ENCODE measurements at places on chromosomes 11 and 22.

DNA sequence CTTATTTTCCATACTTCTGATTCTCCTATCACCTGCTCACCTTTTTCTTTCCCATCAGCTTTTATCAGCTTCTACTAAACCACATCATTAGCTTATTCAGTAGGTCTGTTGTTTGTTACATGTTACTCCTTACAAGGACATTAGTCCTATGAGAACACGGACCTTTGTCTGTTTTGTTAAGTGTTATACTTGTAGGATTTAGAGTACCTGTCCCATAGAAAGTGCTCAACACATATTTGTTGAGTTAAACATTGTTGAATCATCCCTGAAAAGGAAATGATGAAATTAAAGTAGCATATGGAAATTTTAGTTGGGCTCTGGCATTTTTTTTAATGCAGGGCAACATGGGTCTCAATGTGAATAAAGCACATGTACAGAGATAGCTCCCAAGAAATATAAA, 222.1 kb upstream of the CARD18 start:
- DNase-seq = no peak

- DNase-seq = no peak
These were observed 460.8 kb upstream of the CNTN5 start for GRCh38 chr11:98559961-98560360.

- no peak for DNase-seq
These were observed 8.3 kb upstream of the MMP1 start for GRCh38 chr11:102806296-102806695.

DNA sequence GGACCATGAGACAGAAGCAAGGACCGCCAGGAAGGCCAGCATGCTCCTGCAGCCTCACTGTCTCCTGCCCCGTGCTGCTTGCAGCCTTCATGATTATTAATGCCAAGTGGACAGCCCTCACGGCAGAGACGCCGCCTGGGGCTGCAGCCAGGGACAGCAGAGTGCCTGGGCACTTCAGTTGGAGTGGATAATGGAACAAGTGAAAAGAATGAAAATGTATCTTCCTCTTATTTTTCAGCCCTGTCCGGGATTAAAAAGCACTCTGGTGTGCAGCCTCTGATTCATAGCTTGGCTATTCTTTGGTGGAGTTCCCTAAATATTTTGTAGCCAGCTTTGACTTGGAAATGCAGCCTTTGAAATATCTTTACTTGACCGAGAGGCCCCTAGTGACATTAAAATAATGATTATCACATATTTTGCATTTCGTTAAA, 1404.2 kb downstream of the BRD1 start:
- DNase-seq = no peak

DNA sequence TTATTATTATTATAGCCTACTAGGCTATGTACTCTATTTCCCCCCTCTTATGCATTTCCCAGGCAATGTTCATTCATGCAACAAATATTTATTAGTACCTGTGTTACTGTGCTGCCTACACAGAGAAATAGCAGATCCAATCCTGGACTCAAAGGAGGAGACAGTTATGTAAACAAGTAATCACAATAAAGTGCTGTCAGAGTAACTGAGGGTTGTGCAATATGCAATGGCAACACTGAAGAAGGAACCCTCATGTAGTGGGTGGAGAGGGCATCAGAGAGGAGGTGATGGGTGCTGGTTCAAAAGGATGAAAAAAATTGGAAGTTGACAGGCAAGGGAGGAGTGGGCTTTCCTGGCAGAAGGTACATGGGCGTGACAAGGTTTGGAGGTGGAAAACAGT, 886 bp upstream of the P4HA3 start:
- DNase-seq = no peak

DNA sequence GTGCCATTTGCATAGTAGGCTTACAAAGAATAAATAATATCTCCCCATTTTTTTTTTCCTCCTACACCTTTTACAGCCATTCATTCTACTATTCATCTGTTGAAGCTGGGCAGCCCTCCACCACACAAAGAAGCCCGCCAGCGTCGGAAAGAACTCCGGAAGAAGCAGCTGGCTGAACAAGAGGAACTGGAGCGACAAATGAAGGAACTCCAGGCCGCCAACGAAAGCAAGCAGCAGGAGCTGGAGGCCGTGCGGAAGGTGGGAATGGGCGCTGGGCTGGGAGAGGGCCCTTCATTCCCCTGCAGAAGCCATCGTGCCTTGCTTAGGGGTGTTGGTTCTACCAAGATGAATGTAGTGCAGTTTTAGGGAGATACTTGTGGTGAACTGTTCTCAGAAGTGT, 68.6 kb downstream of the SWAP70 start:
- no peak for DNase-seq

DNA sequence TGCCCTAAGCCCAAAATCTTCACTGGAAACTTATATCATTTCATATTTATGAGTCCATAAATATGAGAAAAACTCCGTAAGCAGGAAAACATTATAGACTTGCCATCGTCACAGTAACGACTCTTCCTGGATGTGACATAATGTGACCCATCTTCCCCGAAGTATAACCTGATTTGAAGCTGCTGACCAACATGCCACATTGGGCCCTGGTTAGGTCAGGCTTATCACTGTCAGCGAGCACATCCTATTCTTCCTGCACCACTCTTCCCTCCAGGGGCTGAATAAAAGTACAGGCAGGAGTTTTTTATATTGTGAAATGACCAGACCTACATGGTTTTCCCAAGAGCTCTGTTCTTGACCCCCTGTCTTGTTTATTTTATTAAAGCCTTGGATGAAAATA, 12.1 kb upstream of the BLID start:
- DNase-seq = no peak

- DNase-seq = no peak
These were observed 67.5 kb upstream of the LINC01488 start for GRCh38 chr11:69413993-69414392.

DNA sequence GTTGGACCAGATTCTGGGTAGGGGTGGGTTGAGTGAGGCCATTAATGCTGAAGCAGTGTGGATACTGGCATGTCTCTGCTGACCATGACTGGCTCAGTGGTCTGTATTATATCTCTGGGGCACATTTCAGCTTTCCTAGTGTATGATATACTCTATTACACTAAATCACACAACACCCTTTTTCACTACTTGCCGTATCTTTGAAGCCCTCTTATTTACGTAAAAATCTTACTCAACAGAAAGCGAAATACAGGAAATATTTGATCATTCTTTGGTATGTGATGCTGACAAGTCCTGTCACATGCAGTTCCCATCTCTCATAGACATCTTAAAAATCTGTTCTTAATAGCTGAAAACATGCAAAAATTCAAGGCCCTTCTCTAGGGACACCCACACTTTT, 40.3 kb downstream of the OR5B17 start:
- DNase-seq = no peak

DNA sequence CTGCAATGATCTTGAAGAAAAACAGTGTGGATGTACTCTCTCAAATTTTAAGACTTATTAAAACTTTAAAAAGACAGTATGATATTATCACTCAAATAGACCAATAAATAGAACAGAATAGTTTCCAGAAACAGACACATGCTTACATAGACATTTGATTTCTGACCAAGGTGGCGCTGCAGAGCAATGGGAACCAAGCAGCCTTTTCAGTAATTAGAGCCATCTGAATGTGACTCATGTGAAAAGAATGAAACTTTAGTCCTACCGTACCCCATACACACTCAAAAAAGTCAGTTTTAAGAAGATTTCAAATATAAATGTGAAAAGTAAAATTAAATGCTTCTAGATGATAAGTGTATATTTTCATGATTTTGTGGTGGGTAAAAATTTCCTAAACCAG, 74.2 kb upstream of the MS4A8 start:
- DNase-seq = no peak

- no peak for DNase-seq
These were observed 1072.1 kb downstream of the JRKL start for GRCh38 chr11:97461934-97462333.

DNA sequence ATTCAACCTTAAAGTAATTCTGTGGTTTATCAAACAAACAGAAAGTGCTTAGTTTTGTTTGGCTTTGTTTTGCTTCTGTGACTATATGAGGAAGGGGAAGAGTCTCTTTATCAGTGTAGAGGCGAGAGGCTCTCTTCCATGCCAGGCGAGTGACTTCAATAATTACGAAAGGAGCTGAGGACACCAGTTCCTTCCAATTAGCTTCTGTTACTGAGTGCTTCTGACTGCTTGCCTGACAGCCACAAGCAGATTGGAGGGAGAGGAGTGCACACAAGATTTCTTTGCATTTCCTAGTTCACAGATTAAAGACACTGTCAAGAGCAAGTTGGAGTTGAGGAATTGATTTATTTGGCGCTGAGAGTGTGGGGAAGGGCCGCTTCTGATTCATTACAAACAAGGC, 1484.5 kb upstream of the TENM4 start:
- DNase-seq = no peak

DNA sequence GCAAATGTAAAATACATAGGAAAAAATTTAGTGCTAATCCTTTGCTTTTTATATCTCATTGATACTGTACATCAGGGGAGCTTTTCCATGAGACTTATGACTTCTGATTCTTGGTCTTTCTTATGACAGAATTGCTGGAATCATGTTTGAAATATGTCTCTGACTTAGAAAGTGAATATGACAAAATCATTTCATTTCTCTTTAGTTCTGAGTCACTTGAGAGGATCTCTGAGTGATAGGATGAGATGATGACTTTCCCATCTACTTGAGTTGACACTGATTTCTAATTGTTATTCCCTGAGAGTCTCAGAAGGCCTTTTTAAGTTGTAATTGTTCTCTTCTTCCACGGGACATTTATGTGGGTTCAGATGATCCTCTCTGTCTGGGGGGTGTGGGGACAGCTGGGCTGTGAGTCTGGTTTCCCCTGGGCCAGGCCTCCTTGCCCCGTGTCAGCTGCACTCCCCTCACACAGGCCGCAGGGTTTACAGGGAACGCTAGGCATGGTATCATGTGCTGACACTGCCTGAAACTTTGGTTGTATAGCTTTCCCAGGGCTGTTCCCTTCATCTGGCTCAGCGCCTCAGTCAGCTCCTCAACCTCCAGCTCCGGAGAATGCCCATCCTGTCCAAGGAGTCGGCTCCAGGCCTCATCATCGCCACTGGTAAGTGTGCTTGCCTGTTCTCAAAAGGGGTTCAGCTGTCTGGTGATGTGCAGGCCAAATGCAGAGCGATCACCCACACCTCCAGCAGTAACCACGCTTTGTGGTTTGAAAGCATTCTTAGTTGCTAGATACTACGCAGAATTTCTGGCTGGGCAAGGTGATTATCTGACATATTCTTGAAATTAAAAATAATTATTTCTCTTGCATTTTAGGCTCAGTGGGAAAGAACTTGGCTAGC, 69.5 kb upstream of the SORL1-AS1 start:
- no peak for DNase-seq

DNA sequence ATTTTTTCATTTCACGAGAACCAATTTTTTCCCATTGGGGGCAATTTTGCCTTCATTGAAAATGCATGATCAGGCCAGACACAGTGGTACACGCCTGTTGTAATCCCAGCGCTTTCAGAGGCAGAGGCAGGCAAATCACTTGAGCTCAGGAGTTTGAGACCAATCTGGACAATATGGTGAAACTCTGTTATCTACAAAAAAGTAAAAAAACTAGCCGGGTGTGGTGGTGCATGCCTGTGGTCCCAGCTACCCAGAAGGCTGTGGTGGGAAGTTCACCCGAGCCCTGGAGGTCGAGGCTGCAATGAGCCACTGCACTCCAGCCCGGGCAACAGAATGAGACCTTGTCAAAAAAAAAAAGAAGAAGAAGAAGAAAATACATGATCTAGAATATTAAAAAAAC, 19.2 kb upstream of the UPK3A start:
- no peak for DNase-seq

GRCh38 chr11:10641912-10642697, 51.5 kb downstream of the IRAG1 start:
- DNase-seq = peak; percentile 69

DNA sequence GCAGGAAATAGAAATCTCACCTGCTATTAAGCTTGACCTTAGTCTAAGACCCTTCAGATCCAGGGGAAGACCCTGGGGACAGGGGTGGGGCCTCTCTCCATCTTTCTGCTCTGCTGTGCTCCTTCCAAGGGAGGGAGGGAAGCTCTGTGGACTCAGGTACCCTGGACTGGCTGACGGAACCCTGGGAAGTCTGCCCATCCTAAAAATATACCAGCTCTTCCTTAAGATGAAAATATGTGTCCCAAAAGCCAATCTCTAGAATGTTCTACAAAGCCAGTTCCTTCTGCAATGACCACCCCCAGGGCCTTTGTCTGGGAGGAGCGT, 73.7 kb downstream of the RTL6 start:
- DNase-seq = no peak

DNA sequence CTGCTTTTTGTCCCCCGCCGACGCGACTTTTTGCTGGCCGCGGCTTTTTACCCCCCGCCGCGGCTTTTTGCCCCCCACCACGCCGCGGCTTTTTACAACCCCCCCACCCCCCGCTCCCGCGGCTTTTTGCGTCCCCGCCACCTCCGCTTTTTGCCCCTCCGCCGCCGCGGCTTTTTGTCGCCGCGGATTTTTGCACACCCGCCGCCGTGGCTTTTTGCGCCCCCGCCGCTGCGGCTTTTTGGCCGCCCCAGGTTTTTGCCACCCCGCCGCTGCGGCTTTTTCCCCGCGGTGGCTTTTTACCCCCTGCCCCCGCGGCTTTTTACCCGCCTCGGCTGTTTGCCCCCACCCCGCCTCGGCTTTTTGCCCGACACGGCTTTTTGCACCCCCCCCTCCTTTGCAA, 205.5 kb downstream of the CCT8L2 start:
- DNase-seq = no peak

GRCh38 chr22:42261296-42261695, 9.2 kb downstream of the TCF20 start:
- DNase-seq = no peak

- DNase-seq = no peak
These were observed 12.0 kb downstream of the ST14 start for GRCh38 chr11:130171534-130171933.

GRCh38 chr11:126136507-126136906, 73.8 kb upstream of the CDON start:
- no peak for DNase-seq

- DNase-seq = no peak
These were observed 78.9 kb upstream of the TBCEL start for GRCh38 chr11:120945042-120945441.

GRCh38 chr11:128841461-128842072, 25.5 kb downstream of the KCNJ1 start:
- no peak for DNase-seq

DNA sequence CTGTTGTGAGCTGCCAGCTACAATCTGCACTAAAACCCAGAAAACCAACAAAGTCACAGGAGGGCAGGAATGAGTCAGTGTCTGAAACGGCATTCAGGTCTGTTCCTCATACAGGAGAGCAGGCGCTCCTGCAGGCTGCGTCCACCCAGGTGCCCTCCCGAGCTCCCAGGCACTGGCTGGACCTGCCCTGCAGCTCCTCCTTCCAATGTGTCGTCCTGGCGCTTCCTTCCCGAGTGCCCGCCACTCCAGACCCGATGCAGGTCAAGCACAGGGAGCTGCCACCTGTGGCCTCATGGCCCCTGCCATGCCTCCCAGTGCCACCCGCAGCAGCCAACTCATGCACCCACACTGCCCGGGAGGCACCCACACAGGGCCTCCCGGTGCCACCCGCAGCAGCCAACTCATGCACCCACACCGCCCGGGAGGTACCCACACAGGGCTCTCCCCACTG, 12.0 kb downstream of the BRD1 start:
- no peak for DNase-seq

Data from GDM1 (cell line).